ENCODE measurements at places on chromosomes 7 and 10.

- DNase-seq, result peak; percentile 43
Measured at GRCh38 chr10:98403812-98404504, 11.0 kb downstream of the PYROXD2 start.

GRCh38 chr7:41977661-41978060, 259.3 kb downstream of the GLI3 start:
- no peak for DNase-seq

DNA sequence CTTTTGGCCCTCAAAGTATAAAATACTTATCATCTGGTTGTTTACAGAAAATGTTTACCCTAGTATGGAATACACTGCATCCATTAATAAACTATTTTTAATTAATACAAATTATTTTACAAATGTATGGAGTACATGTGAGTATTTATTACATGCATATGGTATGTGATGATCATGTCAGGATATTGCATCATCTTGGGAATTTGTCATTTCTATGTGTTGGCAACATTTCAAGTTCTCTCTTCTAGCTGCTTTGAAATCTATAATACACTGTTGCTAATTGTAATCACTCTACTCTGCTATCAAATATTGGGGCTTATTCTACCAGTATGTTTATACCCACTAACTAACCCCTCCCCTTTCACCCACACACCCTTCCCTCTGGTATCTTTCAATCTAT, 103.9 kb upstream of the THSD7A start:
- peak; percentile 12 for DNase-seq

DNA sequence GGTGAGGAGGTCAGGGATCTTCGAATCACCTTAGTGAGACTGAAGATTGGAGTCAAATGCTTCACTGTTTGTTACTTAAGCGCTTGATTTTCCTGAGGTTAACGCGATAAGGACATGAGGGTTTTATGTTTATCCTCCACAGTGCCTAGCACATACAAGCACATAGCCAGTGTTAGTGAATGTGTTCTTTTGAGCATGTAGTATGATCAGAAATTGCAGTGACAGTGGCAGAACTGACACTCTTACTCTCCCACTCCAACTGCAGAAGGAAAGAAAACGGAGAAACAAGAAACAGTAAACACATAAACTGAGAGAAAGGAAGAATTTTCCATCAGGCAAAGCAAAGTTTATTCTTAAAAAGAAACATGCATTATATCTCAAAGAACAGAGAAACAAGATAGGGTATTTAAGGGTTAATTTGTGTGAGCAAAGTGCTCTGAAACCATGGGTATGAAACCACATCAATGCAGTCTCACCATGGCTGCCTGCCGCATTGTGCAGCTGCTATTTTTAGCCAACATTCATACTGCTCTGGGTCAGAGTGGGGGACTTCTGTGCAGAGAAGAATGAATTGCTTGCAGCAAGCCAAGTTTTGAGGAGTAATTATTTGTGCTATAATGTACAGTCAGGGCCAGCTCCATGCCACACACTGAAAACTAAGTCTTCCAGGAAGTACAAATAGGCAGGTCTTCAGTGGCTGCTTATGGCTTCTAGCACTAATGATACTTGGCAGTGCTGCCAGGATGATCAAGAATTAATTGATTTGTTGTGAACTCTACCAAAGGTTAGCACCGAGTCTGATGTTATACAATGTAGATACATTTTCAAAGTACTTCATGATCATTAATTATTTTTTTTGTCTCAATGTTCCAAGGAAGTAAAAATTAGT, 152.0 kb downstream of the MACC1 start:
- DNase-seq, result peak; percentile 3

GRCh38 chr10:8054494-8055407, at the start of gene GATA3:
GATA3 (plus strand) TSS chr10:8054688; CDS start chr10:8055656, 968 bp downstream.
- no peak for DNase-seq

DNA sequence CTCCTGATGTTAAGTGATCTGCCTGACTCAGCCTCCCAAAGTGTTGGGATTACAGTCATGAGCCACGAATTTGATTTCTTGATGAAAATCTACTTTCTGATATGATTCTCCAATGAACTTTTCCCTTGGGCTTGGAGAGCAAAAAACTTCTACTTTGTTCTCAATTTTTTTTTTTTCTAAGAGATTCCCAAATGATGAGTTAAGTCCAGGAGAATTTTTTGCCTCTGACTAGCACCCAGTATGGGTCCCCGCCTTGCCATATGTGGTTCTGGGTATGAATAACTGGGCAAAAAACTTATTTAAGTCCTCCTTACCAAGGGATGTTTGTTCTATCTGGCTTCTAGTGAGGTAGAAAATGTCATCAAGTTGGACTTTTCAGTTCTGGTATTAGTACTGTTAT, 147.9 kb upstream of the LYZL1 start:
- peak; percentile 67 for DNase-seq

Data from skeletal muscle cell (primary cell).